ENCODE measurements at places on chromosomes 7 and 10.
A peak's percentile ranks its signal among the peaks of the same experiment; 100 is the strongest.

- DNase-seq: peak; percentile 27
Observed at GRCh38 chr10:63703113-63703670, 182.0 kb downstream of the REEP3 start.

GRCh38 chr7:99605527-99605926 lies 7.5 kb downstream of the TMEM225B start:
- no peak for DNase-seq

- peak; percentile 56 for DNase-seq
Observed at GRCh38 chr10:5447611-5448071, 35.3 kb downstream of the NET1 start.

DNA sequence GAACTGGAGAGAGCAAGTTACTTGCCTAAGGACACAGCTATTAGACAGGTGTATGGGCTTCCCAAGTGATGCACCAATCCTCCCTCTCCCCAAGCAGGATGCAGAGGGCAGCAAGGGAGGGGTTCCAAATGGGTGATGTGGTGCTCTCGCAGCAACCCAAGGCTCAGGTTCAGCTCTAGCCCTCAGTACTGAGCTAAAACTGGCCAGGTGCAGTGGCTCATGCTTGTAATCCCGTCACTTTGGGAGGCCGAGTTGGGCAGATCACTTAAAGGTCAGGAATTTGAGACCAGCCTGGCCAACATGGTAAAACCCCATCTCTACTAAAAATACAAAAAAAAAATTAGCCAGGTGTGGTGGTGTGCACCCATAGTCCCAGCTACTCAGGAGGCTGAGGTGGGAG lies 40.7 kb downstream of the GPRIN2 start:
- DNase-seq: no peak

GRCh38 chr7:99013266-99014112 lies 130.4 kb downstream of the SMURF1 start:
- DNase-seq: no peak

GRCh38 chr7:49894543-49894942 lies 121.1 kb downstream of the VWC2 start:
- no peak for DNase-seq

DNA sequence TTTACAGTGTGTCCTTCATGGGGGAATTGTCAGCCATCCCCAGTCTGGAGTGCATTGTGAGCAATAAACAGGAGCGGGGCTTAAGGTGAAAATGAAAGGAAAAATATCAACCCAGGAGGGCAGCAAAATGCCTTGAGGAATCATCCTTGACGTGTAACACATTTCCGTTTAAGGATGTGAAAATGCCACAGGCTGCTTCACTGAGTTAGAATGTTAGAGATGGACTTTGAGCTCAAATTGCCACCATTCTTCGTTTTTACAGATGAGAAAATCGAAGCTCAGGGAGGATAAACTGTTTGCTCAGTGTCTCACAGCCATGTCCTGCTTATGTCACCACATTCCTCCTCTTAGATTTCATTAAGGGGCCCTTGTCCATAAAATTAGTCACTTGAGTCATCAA lies 23.1 kb downstream of the SORCS3 start:
- no peak for DNase-seq

- no peak for DNase-seq
Observed at GRCh38 chr7:36128448-36129047, 24.5 kb upstream of the EEPD1 start.
